ENCODE measurements at places on chromosomes 7 and 10.

GRCh38 chr10:85946713-85947326, 419.8 kb downstream of the GRID1 start:
- no peak for DNase-seq

DNA sequence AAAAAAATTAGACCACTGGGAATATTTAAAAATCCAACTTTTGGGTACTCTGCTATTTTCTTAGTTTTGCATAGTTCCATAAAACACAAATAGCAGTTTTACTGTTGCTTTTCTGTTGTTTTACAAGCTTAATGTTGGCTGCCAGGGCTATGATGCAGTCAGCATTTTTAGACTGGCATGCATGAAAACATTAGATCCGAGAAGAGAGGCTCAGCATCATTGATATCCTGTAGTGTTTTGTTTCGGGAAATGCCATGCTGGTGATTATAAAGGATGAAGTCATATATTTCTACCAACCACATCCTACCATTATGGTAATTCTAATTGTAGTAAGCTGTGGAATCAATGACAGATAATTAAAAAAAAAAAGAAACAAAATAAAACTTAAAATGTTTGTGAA, 104.6 kb downstream of the MBL2 start:
- DNase-seq, result no peak

GRCh38 chr10:117594722-117595121, 52.2 kb downstream of the EMX2 start:
- no peak for DNase-seq

DNA sequence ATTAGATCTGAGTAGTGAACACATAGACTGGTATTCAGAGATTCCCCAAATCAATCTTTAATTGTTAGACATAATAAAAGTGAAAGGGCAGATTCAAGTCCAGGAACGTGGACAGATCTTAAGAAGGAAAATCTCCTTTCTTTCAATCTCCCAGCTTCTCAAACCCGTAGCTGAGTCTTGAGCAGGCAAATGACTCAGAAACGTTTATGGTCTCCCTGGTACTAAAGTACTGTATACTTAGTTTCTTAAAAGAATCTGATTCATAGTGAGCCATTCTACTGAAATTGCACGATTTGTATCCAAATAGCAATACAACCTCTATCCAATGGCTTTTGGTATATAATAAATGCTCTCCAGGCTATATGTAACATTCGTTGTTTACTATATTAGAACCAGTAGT, 140.4 kb upstream of the RHEB start:
- DNase-seq, result no peak

DNA sequence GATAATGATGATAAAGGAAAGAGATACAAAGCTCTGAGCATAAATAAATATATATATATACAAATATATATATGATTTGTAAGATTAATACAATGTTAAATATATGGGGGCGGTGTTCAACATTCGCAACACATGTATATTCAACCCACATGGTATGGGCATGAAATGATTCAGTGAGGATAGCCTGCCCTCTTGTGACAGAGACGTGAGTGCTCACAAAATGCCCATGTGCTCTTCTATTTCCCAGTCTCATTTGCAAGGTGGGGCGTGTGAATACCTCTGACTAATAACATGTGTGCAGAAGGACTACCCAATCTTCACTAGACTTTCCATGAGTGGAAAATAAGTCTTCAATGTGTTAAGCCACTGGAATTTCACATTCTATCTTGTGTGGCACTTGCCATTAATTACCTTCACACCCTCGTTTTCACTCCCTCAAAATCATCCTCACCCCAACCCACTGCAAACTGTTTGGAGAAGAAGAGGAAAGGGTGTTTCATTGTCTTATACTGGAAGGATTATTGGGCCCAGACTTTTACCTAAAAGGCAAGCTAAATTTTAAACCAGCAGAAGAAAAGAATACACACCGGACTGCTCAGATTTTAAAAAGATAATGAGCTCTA, 26.9 kb downstream of the ASAH2 start:
- peak; percentile 54 for DNase-seq

DNA sequence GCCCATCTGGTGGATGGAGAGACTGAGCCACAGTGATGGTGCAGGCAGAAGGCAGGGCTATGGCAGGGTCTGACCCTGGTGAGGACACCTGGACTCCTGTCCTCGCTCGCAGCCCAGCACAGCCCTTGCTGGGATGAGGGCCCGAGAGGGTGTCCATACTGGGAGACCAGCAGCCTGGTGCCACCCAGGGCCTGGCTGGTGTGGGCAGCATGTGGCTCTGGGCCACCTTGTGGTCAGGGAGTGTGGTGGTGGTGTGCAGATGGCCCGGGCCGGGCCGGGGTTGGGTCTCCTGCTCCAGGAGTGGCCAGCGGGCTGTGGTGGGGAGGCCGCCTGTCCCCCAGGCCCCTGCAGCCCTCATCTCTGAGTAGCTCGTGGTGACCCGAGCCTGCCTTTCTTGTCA, 14.9 kb downstream of the ADCY1 start:
- no peak for DNase-seq

DNA sequence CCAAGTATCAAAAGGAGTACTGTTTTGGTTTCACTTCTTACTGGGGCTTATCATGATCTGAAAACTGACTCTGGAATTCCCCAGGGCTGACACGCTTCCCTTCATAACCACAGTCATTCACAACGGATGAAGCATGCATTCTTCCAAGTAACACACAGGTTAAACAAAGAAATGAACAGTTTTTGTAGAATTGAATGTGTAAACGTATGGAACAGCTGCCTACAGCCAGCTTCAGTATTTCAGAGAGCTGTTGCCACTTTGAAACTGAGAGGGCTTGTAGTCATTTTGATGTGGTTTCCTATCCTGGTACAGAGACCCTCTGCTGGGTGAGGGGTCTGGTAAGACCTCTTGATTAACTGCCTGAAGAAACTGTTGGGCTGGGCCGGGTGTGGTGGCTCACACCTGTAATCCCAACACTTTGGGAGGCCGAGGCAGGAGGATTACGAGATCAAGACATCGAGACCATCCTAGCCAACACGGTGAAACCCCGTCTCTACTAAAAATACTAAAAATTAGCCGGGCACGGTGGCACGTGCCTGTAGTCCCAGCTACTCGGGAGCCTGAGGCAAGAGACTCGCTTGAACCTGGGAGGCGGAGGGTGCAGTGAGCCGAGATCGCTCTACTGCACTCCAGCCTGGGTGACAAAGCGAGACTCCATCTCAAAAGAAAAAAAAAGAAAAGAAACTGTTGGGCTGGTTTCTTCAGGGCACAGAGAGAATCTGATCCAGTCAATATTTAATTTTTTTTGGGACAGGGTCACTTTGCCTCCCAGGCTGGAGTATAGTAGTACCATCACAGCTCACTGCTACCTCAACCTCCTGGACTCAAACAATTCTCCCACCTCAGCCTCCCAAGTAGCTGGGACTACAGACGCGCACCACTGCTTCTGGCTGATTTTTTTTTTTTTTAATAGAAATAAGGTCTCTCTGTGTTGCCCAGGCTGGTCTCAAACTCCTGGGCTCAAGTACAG, 4.7 kb downstream of the NFE2L3 start:
- no peak for DNase-seq

- peak; percentile 54 for DNase-seq
Observed at GRCh38 chr7:101179117-101179516, 976 bp downstream of the NAT16 start.

GRCh38 chr10:75647675-75648074, 216.3 kb downstream of the LRMDA start:
- no peak for DNase-seq

GRCh38 chr7:142606081-142606480, 143.2 kb upstream of the PRSS1 start:
- no peak for DNase-seq

DNA sequence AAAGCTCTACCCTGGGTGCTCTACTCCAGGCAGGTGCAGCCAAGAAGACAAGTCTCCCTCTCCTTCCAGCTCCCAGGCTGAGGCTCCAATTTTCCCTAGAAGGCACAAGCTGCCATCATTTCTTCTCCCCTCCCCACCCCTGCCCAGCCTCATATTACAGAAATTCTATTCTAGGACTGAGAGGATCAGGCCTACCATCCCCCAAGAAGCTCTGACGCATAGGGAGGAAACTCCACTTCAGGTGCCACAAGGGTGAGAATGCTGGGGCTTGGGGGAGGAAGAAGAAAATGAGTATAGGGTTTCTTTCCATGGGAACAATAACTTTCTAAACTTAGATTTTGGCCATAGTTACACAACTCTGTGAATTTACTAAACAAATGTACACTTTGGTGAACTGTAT, 35.3 kb downstream of the FEZF1 start:
- no peak for DNase-seq

DNA sequence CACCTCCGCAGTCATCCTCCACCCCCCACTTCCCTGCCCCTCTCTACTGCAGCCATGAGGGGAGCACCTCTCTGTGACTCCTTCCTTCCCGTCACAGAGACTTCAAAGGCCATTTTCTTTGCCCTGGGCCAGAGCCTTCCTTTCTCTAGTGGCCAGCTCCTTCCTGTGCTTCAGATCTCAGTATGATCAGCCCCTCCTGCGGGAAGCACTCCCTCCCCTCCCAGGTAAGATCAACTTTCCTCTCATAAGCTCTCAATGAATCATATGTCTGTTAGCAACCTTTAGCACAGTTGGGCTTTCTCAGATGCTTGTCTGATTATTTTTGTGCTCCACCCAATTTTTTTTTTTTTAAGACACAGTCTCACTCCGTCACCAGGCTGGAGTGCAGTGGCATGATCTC, 241.0 kb upstream of the PRSS1 start:
- DNase-seq, result no peak

- no peak for DNase-seq
Observed at GRCh38 chr7:108094346-108094745, 35.8 kb downstream of the LAMB4 start.

DNA sequence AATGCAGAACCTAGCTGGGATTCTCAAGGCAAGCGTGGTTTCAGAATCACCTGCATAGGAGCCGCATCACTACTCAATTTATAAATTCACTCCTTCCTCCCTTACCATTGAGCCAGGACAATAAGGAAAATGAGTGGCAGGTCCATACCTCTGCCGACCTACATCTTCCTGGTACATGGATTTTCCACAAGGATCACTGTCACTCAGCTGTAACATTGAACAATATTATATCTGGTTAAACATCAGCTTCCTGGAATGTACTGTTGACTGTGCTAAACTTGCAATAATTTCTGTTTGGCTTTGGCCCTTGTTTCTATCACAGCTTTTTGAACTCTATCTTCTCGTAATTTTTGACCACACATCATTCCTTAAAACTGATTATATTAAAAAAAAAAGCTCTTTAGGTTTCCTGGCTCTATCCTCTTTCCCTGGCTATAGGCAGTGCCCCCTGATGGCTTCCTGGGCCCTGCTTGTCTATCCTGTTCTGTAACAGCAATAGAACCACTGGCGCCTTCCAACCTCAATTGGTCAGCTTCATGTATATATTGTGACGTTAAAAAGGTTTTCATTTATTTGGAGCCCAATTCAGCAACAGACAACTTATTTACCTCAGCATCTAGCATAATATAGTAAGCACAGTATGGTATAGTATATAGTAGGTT, 59.2 kb downstream of the RNLS start:
- no peak for DNase-seq

DNA sequence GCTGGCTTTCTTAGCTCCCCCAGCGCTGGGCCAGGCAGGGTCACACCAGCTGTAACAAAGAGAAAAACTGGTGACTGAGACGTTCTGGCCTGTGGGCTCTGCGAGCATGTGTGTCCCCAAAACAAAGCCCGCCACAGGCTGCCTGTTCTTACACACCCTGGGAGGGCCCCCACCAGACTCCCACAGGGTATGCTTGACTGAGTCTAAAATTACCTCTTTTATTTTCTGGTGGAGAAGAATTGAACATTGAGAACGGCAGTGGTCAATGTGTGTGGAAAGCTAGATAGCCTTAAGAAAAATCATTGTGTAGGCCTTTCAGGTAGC, 808 bp downstream of the C10orf71 start:
- no peak for DNase-seq

- DNase-seq, result no peak
Observed at GRCh38 chr7:152519290-152519689, 83.5 kb upstream of the KMT2C start.

- no peak for DNase-seq
Observed at GRCh38 chr10:29648114-29648982, 13.6 kb upstream of the SVIL start.

DNA sequence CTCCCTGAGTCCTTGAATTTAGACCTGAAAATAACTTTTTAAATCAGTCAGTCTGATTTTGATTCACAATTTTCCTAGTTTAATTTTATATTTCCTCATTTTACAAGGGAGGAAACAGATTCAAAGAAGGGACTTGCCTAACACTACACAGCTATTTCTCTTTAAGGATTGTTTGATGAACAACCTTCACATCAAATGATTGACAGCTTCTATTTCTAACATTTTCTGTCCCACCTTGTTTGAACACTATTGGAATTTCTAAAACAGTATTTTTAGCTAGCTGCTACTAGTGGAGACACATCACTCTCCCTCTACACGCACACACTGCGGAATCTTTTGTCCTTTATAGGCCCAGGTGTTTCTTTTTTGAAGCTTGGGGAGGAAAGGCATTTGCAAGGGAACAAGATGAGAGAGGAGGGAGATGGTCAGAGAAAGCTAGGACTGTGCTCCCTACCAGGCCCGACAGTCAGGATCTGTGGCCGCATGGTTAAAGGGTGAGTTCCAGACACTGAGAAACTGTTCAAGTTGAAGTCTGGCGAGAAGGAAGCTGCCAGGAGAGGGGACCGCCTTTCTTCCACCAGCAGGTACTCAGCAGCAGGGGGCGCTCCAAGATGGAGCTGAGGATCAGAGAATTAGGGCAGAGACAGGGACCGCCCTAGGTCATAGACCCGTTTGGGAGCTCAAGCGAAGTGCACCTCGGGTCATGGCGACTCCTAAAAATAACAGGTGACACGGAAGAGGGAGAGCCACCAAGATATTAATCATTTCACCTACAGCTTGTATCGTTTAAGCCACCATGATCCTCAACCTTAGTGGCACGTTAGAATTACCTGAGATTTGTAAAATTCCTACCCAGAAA, 49.7 kb downstream of the DNAJC12 start:
- DNase-seq, result no peak

DNA sequence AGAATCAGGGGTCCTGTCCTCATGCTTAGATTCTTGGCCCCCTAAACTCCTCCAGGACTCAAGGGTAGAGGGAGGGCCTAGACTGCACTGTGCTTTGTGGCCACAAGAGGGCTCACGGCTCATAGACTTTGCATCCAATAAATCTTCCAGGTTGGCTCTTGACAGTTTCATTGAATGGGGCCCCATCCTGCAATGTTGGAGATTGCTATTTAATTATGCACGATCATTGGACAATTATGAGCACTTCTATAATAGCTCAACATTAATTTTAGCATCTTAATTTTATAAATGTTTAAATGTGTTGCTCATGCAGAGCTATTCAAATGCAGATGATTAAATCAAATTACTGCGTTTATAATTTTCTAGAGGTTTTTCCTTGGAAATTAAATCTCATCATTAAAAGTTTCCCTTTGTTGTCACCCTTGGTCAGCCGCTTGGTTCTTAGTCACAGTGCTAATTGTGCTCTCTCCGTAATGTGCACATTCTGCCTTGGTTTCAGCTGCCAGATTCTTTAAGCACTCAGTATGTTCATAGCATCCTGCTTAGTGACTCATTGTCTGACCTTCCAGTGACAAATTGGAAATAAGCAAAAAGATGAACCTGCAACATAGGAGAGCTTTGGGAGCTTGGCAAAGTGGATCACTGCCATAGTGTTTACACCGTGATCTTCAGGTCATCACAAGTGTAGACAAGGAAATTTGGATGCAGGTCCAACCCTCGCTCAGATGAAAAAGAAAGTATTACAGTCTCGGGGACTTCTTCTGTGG, 33.4 kb upstream of the PLPP4 start:
- DNase-seq, result peak; percentile 31

Data from NCI-H345 (cell line).